Sciatic nerve (tissue), 2 donors: ENCODE measurements at places on chromosomes 12 and 14.

DNA sequence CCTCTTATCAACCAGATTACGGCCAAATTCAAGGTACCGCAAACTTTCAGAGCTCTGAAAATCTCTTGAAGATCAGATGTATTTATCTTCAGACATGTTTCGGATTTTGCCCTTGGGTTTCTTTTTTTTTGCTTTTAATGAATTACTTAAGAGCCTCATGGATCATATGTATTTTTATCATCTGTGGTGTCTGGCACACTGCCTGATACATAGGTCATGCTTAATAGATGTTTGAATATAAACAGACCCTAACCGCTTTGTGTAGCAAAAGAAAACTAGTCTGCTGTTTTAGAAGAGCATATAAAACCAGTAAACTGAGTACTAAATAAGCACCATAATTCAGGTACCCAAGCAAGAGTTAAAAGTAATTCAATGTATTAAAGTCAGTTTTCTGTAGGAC lies 20.1 kb upstream of the TBK1 start:
- DNase-seq: no peak

DNA sequence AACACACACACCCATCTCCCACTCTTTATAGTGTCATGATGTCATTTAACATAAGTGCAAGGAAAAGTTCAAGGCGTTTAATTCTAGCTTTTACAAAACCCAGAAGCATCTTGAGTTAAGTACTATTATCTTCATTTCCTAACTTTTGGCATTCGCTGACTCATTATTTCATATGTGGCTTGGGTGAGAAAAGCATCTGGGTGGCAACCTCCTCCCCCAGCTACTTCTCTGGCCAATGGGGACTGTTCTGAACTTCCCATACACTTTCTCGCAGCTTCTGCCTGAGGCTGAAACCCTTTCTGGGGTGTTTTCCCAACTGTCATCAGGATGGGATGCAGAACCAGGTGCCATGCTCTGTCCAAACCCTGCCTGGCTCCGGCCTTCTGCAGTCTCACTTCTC lies 2.8 kb upstream of the MARK3 start:
- peak; percentile 26 for DNase-seq

DNA sequence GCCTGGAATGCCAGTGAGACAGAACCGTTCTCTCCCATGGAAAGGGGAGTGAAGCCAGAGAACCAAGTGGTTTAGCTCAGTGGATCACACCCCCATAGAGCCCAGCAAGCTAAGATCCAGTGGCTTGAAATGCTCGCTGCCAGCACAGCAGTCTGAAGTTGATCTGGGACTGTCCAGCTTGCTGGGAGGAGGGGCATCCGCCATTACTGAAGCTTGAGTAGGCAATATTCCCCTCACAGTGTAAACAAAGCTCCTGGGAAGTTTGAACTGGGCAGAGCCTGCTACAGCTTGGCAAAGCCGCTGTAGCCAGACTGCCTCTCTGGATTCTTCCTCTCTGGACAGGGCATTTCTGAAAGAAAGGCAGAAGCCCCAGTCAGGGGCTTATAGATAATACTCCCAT lies 374.3 kb upstream of the DCN start:
- no peak for DNase-seq

GRCh38 chr14:101062601-101063000 lies 159.1 kb upstream of the RTL1 start:
- peak; percentile 58 for DNase-seq

DNA sequence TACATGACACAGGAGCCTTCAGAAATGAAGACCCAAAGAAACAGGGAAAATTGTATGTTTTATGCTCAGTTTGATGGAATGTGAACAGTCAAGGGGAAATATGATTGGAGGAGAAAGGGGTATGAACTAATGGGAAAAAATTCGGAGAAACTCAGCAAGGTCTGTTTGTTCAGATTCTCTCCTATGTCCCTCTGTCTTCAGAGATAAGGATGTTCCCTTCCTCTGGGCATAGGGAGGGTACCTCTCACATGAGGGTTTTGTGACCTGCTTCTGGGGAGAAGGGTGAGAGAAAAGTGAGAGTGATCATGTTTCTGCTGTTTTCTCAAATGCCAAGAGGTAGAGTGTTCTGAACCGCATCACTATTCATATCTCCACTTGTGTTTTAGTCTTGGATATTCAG lies 26.6 kb upstream of the LIMA1 start:
- no peak for DNase-seq

DNA sequence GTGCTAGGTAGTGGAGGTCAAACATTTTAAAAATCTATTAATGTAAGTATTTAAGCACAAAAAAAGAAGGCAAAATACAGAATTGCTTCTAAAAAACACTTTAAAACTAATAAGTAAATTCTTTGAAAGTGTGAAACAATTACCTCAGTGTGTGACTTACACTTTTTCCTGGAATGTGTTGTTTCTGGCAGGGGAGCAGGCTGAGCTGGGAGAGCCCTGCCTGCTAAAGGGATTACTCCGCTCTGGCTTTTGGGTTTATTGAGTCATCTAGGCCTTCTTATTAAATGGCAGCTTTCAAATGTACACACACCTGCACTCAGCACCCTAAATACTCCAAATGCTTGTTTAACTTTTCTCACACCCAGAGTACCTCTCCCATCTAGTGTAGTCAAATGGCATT lies 279.8 kb downstream of the AKAP6 start:
- DNase-seq: no peak
